Dorsolateral prefrontal cortex (tissue), 122 donors: ENCODE measurements at places on chromosomes 3 and 15. TPM values are rescaled to one million over a fixed set of nuclear protein-coding genes. Genes with fewer than 3 reads are reported as not detected.

The CCR3 gene
- total RNA-seq = not detected

The FANCD2OS gene
- not detected for total RNA-seq

GRCh38 chr15:71096676-71097075 lies 18.6 kb upstream of the THSD4 start:
- DNase-seq = no peak

DNA sequence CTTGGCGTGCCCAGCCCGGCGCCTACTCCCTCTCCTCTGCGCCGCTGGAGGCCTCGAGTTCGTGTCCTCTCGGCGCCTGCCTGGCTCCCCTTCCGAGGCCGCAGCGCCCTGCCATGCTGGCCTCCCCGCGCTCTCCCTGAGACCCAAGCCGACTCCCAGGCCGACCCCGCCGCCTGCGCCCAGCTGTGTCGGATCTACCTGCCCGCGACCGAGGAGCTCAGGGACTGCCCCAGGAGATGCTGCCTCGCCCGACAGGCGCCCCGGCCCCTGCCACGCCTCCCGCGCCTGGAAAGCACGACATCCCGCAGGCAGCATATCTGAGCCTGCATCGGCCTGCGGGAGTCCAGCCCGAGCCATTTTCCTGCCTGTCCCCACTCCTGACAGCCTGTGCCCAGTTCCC lies 16.1 kb downstream of the PAQR9 start:
- DNase-seq = no peak

DNA sequence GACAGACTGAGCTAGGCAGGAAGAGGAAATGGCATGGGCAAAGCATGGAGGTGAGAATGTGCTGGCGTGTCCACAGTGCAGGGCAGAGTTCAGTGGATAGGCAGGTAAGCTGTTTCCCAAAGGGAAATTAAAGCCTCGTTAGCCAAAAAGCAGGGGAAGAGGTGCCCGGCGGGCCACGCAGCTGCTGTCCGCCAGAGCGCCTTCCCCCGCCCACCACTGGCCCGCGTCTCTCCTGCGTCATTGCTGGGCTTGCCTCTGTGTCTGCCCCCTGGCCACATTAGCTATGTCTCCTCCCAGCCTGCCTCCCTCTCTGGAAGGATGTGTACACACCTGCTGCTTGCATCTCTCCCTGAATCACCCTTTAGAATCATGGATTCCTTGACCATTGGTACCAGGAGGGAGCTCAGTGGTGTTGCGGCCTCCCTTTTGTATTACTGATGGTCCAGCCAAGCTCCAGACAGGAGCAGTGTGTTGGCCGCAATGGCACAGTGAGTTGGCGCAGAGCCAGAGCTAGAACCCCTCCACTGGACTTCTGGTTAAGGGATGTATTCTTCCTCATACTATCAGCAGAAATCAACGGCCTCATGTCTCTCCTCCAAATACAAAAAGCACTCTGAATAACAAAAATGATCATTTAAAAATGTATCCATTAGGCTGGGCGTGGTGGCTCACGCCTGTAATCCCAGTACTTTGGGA lies 26.6 kb downstream of the SLC28A1 start:
- no peak for DNase-seq

DNA sequence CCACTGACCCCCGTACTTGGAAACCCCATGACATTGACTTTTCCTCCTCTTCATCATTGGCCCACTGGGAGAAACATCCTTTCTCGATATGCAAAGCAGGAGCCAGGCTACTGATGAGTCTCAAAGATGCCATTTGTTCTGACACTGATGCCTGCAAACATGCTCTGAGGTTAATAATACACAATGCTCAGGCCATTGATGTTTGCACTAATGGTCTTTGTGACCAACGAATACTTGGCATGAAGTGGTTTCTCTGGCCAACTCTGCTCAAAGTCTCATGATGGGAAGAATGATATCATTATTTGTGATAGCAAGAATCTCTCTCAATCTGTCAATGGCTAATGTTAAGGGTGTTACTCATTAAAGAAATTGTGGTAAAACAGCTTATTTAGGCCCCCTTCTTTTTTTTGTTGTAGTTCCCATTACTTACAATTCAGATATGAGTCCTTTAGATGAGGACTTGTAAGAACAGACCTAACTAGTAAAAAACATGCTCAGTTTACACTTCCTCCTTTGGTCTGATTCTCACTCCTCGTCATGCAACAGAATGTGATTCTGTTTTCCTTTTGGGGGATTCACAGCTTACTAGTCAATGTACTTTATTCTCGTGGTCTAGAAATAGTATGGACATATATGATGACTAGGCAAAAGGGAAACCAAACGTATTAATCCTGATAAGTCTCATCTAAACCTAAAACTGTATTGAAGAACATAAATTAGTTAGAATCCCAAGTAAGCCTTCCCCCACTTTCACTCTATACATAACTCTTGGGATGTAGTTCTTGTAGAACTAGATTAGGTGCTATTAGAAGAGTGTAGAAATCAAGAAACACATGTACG lies 488.8 kb upstream of the DPPA4 start:
- peak; percentile 13 for DNase-seq

DNA sequence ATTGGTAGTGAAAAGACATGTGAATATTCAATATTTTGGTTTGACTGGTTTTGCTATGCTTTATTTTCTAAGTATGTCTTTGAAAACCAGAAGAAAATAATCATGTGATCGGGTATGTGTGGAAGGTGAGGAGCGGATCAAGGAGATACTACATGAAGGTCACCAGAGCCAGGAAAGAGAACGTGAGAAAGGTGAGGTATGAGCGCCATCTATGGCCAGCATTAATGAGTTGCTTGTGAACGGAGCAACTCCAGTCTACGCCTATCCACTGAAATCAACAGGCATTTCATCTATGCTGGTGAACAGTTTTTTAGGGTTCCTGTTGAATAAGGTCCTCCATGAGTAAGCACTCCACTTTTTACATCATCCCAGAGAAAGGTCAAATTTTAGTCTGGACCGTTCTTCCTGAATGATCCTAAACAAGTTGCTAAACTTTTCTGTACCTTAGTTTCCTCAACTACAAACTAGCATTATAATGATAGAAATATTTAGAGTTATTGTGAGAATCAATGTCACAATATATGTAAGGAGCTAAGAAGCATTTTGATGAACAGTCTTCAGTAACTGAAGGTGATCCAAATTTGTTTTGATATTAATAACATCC lies 1435.2 kb upstream of the CADM2 start:
- DNase-seq = no peak

- DNase-seq = no peak
Measured at GRCh38 chr3:40387001-40387894, at the start of gene ENTPD3. Gene ENTPD3, plus strand, starts transcription at chr3:40387184. Its CDS starts 874 bp downstream, at chr3:40388058.
